ENCODE measurements at places on chromosomes 6 and 20.

GRCh38 chr6:169231790-169232506 lies 21.7 kb downstream of the THBS2 start:
- no peak for DNase-seq

DNA sequence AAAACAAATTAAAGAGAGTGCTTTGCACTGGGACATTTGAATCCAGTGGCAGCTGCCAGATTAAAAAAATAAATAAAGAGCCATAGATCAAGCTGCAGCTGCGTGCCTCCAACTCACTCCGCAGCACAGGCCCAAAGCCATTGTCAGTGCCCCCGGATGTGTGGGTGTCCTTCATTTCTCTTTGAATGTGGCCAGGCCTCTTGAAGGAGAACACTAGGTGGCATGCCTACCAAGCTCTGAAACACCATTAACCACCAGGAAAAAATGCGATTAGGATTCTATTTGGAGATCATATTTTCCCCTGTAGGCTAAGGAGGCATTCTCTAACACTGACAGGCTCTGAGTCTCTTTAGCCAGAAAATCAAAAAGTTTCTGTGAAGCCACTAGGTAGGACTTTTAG lies 549.8 kb downstream of the PRKN start:
- DNase-seq = no peak

- DNase-seq = no peak
These were observed 6.5 kb downstream of the PRND start for GRCh38 chr20:4728120-4728760.

DNA sequence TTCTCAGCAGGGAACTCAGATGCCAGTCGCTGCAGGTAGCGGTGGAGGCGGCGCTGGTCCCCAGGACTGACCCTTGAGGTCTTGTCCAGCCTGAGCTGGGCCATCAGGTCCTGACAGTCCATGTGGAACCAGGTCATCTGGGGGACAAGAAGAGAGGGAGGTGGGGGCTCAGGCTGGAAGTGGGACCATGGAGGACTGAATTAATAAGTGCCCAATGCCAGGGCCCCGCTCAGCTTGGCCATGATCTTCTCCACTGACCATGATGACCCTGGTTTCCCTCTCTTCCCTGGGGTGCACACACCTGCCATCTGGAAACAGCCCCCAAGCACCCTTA lies 47.0 kb downstream of the KIAA1755 start:
- DNase-seq = no peak

DNA sequence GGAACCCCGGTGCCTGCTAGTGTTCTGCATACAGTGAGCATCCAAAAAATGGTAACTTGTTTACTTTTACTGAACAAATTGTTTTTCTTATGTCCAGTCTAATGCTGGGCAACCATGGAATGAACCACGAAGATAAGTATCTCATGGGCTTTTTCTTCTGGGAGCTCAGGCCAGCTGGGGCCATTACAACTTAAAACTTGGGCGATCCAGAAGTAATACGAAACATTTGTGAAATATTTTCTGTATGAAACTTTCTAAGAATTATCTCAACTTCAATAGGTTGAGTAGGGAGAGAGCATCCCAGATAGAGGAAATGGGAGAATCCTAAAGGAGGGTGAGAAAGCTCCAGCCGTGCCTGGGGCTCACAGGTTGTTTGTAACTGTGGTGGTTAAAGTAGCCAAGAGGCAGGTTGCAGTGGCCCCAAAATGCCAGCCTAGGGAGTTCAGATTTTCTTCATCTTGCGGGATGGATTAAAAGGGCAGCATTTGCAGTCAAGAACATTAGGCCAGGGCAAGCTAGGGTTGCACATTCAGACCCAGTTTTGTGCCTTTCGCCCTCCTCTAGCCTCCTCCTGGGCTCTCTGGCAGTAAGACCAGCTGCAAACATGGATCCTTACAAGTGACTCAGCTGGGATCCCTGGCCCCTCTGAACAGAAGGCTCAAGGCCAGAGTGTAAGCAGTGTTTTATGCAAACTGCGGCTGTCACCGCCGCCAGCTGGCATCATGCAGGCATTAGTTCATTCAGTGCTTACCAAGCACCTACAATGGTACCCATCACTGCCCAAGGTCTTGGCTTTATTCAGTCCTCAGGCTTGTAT lies 41.5 kb downstream of the ELMO2 start:
- DNase-seq = no peak

DNA sequence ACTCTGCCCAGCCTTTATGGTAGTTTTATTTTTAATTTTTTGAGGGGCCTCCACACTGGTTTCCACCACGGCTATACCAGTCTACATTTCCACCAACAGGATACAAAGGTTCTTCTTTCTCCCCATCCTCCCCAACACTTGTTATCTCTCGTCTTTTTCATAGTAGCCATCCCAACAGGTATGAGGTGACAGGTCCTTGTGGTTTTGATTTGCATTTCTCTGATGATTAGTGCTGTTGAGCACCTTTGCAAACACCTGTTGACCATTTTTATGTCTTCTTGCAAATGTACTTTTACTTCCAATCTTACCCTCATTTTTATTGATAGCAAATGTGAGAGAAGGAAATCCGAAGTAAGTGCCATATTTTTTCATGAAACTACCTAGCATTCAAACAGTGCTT lies 195.4 kb upstream of the PREP start:
- DNase-seq = no peak

GRCh38 chr6:36577301-36577700 lies 16.9 kb upstream of the SRSF3 start:
- DNase-seq = no peak

- DNase-seq = no peak
These were observed 12.6 kb upstream of the SPATS1 start for GRCh38 chr6:44329858-44330257.

GRCh38 chr20:51382986-51383821 lies 159.3 kb downstream of the NFATC2 start:
- no peak for DNase-seq

DNA sequence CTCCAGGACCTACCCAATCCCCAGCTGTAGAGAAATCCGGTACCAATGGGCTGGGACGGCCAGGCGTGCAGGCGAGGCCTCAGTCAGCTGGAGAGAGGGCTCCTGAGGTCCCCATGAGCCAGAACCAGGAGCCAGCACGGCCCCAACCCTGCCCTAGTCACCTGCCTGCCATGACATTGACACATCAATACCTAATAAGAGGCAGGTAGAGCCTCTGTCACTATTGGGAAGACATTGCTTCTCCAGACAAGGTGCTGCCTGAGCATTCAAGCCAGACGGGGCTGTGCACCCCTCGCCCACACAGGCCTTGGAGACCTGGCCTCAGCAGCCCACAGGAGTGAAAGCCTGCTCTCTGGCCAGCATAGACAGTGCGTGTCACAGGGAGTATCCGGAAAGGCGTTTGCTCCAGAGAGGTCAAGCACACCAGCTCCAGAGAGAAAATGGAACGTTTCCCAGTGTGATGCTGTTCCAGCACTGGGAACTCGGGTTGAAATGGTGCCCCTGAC lies 3.5 kb downstream of the DLL1 start:
- no peak for DNase-seq

GRCh38 chr6:72182337-72183246 lies 296.2 kb downstream of the RIMS1 start:
- DNase-seq = no peak

Data from activated naive CD4-positive, alpha-beta T cell treated with anti-CD3 and anti-CD28 coated beads, Interleukin-2, amount 50 U/mL, for 72 hours (primary cell).